Stimulated activated CD4-positive, alpha-beta T cell treated with anti-CD3 and anti-CD28 coated beads, Interleukin-1b, Interleukin-23, amount 100 ng/mL, for 4 hours (primary cell): ENCODE measurements at places on chromosomes 11 and 22.

DNA sequence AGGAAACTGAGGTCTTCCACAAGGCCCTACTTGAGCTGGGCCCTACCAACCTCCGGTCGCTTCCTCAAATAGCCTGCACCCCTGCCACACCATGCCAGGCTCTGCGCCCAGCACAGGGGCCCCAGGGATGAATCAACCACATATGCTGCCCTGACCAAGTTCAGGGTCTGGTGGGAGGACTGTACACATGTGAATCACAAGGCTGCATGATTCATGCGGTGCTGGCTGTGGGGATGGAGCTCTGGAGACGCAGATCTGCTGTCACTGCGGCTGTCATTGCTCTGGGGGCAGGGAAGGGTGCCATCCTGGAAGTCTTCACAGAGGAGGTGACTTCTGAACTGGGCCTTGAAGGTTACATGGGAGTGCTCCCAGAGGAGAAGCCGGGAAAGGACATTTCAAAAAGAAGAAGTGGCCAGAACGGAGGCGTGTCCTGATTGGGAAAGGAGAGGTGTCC lies 21.5 kb downstream of the CYTH4 start:
- DNase-seq, result peak; percentile 37

DNA sequence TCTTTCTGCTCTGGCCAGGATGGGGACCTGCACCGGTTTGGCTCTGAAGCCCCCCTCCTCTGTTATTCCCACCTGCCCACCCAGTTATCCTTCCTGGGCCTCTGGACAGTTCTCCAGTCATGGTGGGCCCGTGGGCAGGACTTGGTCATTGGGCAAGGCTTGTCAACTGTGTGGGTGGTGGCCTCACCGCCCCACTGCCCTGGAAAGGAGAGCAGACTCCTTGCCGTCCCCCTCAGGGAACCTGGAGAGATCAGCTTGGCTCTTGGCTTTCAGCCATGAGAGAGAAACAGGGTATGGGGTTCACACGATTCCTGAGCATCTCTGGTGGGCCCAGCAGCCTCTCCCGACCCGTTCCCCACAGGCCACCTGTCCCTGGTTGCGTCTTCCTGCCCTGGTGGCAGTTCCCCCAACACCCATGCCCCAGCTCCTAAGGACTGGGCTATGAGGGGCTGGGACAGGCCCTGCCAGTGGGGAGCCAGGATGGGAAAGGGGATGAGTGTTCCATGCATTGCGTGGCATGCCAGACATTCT lies 92.3 kb downstream of the MORC2 start:
- no peak for DNase-seq

DNA sequence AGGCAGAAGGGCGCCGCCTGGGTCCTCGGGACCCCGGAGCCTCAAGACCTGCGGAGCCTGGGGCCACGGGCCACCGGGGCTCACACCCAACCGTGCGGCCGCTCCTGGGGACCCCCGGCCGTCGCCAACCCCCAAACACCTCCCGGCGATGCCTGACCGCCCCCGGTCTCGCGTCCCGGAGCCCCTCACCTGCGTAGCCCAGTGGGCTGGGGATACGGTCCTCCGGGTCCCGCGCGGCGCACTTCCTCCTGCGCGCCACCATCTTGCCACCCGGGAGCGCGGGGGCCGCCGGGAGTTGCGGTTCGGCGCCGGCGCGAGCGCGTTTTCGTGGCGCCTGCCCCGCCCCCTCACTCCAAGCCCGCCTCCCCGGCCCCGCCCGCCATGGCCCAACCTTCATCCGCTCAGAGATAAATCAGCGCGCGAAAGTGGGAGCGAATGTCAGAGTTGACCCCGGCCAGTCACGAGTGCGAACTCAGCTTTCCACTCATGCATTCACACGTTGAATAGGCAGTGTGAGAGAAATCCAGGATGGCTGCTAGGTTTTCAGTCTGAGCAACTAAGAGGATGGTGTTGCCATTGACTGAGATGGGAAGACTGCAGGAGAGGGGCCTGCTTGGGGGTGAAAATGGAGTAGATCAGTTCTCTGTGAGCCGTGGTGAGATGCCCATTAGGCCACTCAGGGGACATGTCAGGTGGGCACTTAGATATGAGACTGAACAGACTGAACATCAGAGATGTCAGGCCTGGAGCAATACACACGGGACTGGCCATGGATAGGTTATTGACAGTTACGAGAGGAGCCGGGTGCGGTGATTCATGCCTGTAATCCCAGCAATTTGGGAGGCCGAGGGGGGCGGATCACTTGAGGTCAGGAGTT lies at the start of gene RRP7A:
Gene RRP7A, minus strand, starts transcription at position 272 of the 877 bp plus-strand sequence. Its CDS starts 10 bp downstream, at position 262.
- DNase-seq, result peak; percentile 86

- no peak for DNase-seq
Observed at GRCh38 chr11:94926698-94927237, 46.6 kb downstream of the CWC15 start.

GRCh38 chr22:25077964-25078363 lies 121.7 kb upstream of the CRYBB3 start:
- DNase-seq, result no peak

- DNase-seq, result no peak
Observed at GRCh38 chr11:12066056-12066798, 44.2 kb upstream of the MICAL2 start.

GRCh38 chr11:126336138-126336541 lies 19.3 kb upstream of the ST3GAL4 start:
- DNase-seq, result no peak

- no peak for DNase-seq
Observed at GRCh38 chr22:50672471-50673230, at the start of gene SHANK3. Gene SHANK3, plus strand, starts transcription at chr22:50672823.

DNA sequence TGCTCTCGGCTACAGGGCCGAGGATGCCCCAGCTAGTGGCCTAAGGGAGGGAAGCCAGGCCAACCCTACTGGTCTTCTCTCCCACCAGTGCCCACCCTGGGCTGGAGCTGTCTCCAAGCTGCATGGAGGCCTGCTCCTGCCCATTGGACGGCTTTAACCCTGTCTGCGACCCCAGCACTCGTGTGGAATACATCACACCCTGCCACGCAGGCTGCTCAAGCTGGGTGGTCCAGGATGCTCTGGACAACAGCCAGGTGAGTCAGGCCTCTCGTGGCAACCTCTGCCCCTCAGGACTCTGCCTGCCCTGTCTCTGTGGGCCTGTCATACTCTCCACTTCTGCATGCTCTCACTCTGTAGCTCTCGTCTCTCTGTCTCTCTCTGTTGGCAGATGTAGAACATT lies 44.1 kb upstream of the TPBGL start:
- DNase-seq, result no peak

DNA sequence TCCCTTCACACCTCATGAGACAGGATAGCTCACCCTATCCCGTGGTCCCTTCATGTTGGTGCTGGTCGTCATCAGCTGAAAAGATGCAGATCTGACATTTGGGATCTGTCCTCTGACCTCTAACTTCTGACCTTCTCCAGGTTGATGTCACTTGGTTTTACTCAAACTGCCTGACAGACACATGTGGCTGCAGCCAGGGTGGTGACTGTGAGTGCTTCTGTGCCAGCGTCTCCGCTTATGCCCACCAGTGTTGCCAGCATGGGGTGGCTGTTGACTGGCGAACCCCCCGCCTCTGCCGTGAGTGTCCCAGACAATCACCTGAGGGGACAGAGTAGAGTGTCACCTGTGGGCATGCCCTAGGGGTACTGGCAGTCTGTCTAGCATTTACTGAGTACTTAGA lies 49.7 kb downstream of the OTOG start:
- no peak for DNase-seq

GRCh38 chr11:28743061-28743550 lies 634.9 kb downstream of the METTL15 start:
- DNase-seq, result no peak

GRCh38 chr22:33625959-33626358 lies 294.3 kb downstream of the LARGE1 start:
- no peak for DNase-seq

DNA sequence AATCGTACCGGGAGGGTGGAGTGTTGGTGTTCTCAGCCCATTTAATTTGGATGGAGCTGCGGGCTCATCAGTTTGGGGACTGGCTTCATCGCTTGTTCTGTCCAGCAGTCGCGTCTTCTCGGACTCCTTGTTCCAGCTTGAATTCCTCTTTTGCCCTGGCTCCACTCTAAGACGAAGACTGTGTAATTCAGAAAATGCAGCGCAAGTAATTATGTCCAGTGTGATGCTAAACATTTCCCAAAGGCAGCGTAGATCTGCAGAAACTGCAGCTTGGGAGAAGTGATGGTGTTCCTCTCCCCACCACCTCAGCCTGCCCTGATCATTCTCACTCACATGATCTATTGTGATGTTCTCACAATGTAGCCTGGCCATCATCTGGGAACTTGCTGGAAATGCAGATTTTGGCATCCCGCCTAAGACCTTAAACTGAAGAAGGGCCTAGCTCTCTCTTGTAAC lies 666 bp downstream of the SLC25A18 start:
- DNase-seq, result no peak

- no peak for DNase-seq
Observed at GRCh38 chr22:17114173-17114897, 6.8 kb downstream of the TMEM121B start.

- DNase-seq, result no peak
Observed at GRCh38 chr11:94857337-94857736, 89.2 kb downstream of the AMOTL1 start.

- DNase-seq, result no peak
Observed at GRCh38 chr22:34914846-34915245, 151.1 kb upstream of the ISX start.

GRCh38 chr11:88015170-88015569 lies 160.1 kb downstream of the RAB38 start:
- no peak for DNase-seq

GRCh38 chr11:6623391-6624363 lies 4.5 kb upstream of the TPP1 start:
- no peak for DNase-seq
